Suprapubic skin (tissue), 4 donors: ENCODE measurements at places on chromosomes 6 and 20.

DNA sequence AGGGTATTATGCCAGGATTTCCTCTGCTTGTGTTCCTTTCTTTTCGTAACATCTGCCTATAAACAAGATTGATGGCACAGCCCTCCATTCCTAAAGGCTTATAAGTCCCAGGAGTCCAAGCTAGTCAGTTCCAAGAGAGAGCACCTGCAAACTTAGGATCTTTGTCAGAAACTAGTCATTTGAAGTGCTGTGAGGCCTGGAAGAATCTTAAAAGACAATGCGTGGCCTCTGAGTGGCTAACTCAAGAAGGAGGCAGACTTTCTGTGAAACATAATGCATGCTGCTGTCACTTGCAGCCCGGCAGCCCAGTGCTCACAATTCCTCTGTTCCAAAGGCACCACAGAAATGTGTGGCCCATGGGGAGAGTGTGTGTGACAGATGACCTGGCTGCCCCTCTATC is 135.0 kb upstream of the SUPT3H start:
- no peak for DNase-seq

- DNase-seq: no peak
Measured at GRCh38 chr6:146913842-146914488, 290.3 kb upstream of the STXBP5 start.

DNA sequence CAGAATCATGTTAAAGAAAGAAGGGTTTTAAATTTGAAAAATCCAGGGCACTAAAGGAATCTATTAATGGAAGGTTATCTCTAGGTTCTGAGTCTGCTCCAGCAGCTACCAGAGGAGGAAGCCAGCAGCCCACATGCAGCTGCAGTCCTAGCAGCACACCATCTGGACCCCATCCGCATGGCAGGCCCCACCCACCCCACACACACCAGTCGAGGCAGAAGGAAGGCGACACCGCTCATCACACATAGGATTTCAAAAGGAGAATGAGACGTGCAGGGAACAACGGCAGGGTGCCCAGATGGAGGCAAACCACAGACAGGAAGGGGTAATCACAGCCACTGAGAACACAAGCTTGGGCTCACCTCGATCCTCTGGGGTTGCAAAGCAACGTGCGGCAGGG is 78.9 kb downstream of the GINS1 start:
- DNase-seq: peak; percentile 31

DNA sequence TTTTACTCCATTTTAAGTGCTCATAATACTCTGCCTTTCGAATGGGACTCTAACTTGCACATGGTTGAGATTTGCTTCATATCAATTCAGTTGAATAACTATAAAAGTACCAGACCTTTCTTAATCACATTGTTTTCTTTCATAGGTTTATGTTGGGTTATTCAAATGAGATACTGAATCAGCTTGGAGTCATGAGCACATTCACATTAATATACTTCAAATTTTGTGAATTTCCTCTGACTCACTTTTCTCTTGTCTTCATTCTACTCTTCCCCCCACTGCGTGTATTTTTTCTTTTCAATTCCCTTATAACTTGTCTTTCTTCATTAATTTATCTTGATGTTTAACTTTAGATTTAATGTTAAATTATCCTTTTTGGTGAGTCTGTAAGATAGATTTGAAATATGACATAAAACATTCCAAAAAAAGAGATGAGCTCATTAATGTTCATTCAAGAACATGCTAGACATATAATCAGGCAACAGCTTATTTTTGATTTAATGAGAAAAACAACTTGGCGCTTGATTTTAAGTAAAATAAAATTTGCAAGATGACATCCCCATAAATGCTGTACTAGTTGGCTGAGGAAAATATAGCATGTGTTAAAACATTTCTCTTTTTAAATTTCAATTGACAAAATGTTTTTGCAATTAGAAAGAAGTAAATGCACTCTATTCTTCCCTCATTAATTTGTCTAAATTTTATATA is 736.0 kb downstream of the CD109 start:
- DNase-seq: no peak

- no peak for DNase-seq
Measured at GRCh38 chr6:155250701-155251381, 13.0 kb upstream of the CLDN20 start.

DNA sequence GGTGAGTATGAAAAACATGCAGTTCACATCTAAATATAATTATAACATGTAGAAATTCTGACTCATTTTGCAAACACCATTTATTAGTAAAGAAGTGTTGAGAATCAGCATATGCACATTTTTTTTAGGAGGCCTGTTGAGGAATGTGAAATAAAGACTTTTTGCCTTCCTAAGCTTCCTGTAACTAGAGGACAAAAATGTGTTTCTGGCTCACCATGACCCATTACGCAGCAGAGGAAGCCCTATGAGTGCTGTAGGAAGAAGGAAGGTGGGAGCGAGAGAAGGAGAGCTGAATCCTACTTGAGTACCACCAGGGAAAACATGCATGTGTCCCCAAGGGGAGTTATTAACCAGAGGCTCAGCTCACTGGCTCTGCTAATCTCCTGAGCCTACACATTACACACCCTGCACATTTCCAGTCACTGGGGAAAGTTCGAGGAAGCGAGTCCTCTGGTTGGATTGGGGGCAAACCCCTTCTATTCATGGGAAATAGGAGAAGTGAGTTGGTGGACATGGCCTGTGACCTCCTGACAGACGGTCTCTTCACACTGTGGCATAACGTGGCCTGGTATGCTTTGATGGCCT is 540.5 kb upstream of the JAG1 start:
- no peak for DNase-seq

DNA sequence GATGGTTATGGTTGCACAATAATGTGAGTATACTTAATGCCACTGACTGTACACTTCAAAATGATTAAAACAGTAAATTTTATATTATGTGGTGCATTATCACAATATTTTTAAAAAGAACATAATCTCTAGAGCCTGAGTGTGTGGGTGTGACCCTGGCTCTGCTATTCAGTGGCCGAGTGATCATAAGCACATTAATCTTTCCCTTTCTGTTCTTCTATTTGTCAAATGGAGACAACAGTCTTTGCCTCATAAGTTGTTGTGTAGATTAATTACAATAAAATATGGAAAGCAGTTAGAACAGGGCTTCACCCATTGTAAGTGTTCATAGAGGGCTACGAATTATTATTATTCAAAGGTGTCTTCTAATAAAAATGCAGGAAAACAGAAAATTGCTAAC is 548.6 kb downstream of the HTR1B start:
- DNase-seq: no peak

GRCh38 chr6:53216301-53216700 is 67.7 kb upstream of the GCM1 start:
- DNase-seq: no peak

GRCh38 chr6:98627129-98627775 is 207.1 kb upstream of the POU3F2 start:
- no peak for DNase-seq

DNA sequence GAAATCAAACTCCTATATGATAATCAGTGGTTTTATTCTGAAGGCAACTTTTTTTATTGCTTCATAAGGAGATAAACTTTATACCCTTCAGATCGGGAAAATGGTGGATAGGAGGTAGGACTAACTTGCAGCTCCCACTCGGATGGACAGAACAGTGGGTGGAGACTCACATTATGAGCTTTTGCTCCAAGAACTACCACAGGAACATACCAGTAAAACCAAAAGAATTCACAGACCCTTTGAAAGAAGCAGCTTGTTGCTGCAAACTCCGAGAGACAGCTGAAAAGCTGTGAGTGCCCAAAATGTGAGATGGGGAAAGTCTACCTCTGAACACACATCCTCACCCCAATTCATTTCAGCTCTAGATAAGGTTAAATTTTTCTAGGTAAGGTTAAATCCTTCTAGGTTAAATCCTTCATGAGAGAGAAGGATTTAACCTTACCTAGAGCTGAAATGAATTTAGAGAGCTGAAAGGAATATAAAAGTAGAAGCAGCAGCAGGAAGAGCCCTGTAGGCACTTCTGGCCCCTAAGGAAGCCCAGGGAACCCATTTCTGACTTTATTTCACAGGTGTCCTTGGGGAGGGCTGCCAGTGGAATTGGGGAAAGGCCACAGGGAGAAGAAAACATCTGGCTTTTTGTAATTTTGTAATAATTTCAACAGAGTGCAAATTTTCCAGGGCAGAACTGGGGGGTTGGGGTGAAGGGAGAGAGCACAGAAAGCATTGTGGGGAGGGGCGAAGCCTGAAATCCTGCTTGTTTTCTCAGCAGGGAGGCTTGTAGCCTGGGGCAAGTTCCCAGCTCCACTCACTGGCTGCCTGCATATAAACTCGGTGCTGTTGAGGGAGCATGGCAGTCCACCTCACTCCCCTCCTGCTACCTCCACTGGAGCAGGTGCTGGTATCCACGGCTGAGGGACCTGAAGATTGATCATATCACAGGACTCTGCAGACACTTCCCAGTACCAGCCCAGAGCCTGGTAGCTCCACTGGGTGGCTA is 65.9 kb upstream of the HCRTR2 start:
- no peak for DNase-seq

GRCh38 chr6:45558858-45559257 is 181.1 kb upstream of the SUPT3H start:
- no peak for DNase-seq

- DNase-seq: no peak
Measured at GRCh38 chr20:6108330-6108729, 14.5 kb downstream of the FERMT1 start.

- DNase-seq: no peak
Measured at GRCh38 chr6:150925590-150925928, 60.1 kb downstream of the MTHFD1L start.

- no peak for DNase-seq
Measured at GRCh38 chr6:3259491-3259958, 778 bp downstream of the PSMG4 start.

GRCh38 chr6:105626295-105627158 is 223.6 kb upstream of the PREP start:
- DNase-seq: no peak

- no peak for DNase-seq
Measured at GRCh38 chr20:17646209-17646960, 35.7 kb downstream of the RRBP1 start.

DNA sequence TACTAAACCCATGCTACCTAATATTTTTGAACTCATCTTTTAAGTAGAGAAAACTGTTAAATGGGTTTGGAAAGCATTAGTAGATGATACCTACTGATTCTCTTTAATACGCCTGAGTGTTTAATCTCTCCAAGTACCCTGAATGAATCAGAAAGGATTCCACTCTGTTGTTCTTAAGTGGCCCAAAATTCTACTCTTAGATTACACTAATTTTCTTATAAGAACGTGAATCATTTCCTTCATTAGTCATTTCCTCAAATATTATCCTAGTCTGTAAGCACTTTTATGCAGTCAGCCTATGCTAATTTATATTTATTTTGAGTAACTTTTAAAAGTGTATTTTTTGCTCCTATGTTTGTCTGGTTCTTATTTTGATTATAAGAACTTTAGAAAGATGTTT is 380.0 kb downstream of the BTBD9 start:
- DNase-seq: no peak

GRCh38 chr6:55826941-55827340 is 48.4 kb downstream of the BMP5 start:
- no peak for DNase-seq

DNA sequence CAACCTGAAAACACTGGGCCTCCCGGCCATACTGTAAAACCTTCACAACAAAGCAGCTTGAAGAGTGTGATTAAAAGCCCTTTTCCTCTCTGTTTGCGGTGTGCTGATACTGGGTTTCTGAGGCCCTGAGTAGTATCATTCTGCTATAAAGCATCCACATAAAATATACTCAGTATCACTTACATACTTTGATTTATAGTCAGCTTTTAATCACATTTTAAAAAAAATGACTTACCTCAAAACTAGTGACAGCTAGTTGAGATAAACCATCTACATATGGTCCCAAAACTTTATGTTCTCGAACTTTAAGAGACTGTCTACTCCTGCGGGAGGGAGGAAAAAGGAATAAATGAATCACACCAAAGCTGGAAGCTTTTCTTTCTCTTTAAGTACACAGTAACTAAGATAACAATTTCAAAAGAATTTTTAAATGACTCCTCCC is 135.7 kb downstream of the KIF13A start:
- no peak for DNase-seq

- DNase-seq: no peak
Measured at GRCh38 chr6:125985522-125985921, 818 bp upstream of the TRMT11 start.

DNA sequence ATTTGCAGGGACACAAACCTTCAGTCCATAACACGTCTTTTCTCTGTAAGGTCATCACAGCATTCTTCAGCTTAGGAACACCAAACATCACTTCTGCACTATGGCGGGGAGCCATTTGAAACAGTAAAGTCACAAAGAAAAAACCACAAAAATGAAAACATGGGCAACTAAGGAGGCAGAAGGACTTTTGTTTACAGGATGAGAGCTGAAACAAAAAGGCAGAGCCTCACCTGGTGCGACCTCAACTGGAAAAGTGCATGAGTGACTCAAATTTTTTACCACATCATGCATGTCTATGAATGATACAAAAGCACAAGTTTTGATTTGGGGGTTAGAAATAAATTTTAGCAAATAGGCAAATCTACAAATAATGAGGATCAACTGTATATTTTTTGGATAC is 68.2 kb upstream of the TNFAIP3 start:
- DNase-seq: no peak

DNA sequence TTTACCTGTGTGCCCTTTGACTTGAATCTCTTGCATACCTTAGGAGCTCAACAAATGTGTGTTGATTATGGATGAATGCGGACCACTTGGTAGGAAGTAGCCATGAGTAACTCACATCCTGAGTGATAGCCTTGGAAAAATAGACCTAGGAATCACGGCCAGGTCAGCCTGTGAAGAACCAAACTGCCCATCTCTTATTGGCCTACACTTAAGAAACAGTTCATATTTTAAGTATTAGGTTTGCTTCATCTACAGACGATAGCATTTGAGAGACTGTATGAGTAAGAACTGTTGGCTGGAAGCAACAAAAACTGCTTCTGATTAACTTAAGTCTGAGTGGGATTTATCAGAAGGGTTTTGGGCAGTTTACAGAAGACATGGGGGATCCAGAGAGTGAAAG is 320.1 kb upstream of the PRND start:
- no peak for DNase-seq

DNA sequence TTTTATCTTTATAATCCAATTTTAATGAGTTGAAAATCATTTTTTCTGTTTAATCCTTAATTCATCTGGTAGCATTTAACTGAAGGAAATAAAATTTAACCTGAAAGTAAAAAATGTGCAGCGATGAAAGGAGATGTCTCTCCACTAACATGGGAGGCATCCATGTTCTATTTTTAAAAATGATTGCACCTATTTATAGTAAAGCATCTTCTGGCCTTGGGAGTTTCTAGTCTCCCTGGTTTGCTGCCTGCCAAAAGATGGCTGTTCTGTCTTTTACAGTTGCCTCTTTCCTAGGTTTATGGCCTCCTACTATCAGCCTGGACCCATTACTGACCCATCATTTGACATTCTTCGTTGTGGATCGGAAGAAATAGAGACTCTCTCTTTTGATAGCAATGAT is 143.0 kb downstream of the B3GAT2 start:
- DNase-seq: no peak

- no peak for DNase-seq
Measured at GRCh38 chr6:118319894-118320649, 228.0 kb upstream of the PLN start.

GRCh38 chr20:34713194-34713943 is 9.2 kb downstream of the TP53INP2 start:
- no peak for DNase-seq

GRCh38 chr20:33875534-33876026 is 64.4 kb downstream of the CHMP4B start:
- no peak for DNase-seq
